ENCODE measurements at places on chromosomes 4 and X. TPM values are rescaled to one million over a fixed set of nuclear protein-coding genes. Genes with fewer than 3 reads are reported as not detected.

Gene SPATA4
- total RNA-seq = 0.46 TPM

DNA sequence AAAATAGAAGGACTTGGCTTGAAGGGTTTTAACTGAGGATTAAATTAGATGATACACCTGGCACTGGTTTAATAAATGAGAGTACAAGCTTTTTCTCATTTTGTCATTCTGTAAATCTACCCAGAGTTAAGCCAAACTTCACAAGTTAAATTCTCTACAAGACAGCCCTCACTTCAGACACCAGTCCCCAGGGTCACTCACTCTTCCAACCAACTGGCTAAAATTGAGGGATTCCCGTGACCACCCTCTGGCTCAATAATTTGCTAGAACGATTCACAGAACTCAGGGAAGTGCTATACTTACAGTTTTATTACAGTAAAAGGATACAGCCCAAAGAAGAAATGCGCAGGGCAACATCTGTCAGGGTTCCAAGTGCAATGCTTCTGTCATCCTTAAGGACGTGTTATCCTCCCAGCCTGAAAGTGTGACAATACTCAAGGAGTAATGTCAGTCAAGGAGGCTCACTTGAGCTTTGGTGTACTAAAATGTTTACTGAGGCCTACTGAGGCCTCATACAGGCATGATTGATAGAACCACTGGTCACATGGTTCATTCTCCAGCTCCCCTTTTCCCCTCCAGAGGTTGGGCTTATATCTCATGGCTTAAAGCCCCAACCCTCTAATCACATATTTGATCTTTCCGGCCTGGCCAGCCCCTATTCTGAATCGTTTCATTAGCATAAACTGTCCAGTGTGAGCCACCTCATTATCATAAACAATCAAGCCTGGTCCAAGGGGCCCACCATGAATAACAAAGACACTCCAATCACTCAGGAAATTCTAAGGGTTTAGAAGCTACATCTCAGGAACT, 9.6 kb upstream of the TMSB4X start:
- no peaks in the 10 kb centered on the region for H3K4me1 ChIP-seq
- no peaks in the 10 kb centered on the region for H3K27me3 ChIP-seq
- no peak overlapping the region for H3K4me3 ChIP-seq
- H3K36me3 ChIP-seq = no peaks in the 10 kb centered on the region

Gene RASSF6
- total RNA-seq = 0.07 TPM

Gene C1QTNF7
- total RNA-seq = not detected

All from astrocyte (in vitro differentiated cells and primary cell).